ENCODE measurements at places on chromosomes 13 and 19.
A peak's percentile ranks its signal among the peaks of the same experiment; 100 is the strongest.

DNA sequence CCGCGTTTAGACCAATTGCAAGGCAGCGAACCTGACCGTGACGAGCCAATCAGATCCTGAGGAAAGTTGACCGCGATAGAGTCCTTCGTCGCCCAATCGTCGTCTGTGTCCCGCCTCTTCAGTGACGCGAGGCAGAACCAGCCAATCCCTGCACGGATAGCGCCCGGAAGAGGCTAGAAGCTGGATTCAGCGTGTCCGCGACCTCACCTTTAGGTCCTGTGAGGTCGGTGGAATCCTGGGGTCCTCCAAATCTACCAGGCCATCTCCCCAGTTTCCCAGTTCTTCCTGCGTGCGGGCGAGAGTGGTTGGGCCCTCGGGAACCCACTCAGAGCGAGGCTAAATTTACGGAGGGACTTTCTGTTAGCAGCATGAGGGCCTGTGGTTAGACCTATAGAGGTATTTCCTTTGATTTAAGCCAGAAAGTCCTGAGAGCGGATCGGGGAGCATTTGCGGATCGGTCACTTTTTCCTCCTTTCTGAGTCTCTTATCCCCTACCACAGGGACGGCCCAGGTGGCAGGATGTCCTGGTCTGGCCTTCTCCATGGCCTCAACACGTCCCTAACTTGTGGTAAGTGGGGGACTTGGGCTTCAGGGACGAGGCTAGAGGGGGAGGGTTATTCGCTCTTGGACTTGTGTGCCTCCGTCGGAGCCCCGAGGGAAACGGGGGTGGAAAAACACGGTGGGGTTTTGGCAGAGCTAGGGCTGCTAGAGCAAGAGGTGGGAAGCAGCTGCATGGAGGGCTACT, at the start of gene MRPS12:
Gene MRPS12, plus strand, starts transcription at position 169 of the 745 bp plus-strand sequence. Its CDS starts 351 bp downstream, at position 520.
- DNase-seq, result peak; percentile 100
- no peaks in the 10 kb centered on the region for H3K27me3 ChIP-seq
- H3K36me3 ChIP-seq, result peaks cover 10% of the 10 kb centered on the region
- peak within 1 kb of the TSS; percentile 88 for H3K27ac ChIP-seq

DNA sequence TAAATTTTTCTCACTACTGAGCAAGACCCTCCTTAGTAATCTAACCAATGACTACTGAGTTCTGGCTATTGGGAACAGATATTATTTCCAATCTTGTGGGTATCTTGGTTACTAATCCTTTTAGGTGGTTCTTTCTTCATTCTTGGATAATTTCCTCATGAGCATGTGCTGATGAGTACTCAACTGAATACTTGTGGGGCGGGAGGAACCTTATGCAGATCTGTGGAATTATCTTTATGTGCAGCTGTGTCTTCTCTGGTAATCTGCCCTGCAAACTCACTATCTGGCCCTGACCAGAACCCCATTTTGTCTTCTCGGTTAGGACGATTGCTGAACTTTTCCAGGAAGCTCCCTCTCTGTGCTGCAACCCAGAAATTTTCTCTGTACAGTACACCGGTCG, 89.7 kb upstream of the TRPC4 start:
- DNase-seq, result no peak
- no peaks in the 10 kb centered on the region for H3K36me3 ChIP-seq
- H3K27ac ChIP-seq, result no peak overlapping the region
- H3K4me3 ChIP-seq, result no peak overlapping the region
- no peaks in the 10 kb centered on the region for H3K4me1 ChIP-seq

DNA sequence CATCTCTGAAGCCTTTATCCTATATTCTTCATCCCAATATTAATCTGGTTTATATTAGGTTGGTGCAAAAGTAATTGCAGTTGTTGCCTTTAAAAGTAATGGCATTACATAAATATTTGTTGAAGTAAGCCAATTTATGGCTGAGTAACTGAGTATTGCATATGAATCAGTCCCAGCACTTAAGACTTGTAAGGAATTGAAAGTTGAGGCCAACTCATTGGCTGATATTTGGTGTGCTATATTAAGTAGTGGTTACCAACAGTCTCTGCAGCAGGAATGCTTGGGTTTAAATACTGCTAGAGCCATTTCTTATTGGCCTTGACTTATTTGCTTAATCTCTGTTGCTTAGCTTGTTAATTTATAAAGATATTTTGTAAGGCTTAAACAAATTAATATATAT, 460.7 kb downstream of the GPC6 start:
- no peak for DNase-seq
- H3K4me3 ChIP-seq, result no peak overlapping the region
- H3K4me1 ChIP-seq, result peaks cover 5% of the 10 kb centered on the region
- H3K36me3 ChIP-seq, result no peaks in the 10 kb centered on the region
- no peaks in the 10 kb centered on the region for H3K27me3 ChIP-seq

DNA sequence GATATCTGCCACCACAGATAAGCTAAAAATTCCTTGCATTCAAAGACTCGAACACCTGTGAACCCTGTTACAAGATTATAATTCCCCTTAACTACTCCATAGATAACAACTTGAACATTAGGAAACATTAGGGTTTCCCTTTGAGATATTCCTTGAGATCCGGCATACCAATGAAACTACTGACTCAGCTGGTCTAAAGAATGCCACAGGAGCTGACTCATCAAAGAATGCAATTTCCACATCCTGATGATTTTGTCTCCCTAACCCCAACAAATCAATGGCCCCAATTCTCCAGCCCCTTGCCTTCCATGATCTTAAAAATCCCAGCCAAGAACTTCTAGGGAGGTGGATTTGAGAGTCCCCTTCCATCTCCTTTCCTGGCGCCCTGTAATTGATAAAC, 35.6 kb upstream of the ZNF599 start:
- no peak for DNase-seq
- no peaks in the 10 kb centered on the region for H3K36me3 ChIP-seq
- H3K27ac ChIP-seq, result no peak overlapping the region
- H3K4me3 ChIP-seq, result no peak overlapping the region

DNA sequence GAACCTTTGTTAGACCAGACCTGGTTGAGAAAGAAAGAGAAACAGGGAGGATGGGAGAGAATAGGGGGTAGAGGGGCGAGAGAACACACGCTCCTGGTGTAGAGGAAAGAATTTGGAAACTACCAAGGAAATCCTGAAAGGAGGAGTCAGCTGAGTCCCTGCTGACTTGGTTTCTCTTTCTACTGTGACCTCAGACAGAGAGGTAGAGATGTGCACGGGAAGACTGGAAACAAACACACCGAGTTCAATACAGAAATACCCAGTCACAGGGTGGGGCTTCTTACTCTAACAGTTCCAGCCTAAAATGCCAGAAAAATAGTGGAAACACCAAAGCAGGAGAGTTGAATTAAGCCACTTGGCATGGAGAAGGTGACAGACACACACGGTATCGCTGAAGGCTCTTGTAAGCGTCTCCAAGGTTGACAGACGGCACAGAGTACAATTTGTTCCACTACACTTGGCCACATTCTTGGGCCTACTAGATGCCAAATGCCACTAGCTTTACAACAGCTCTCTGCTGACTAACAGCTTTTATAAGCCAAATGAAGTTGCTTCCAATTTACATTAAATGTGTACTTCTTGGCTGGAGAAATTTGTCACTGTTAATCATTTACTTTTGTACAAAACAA, 28.1 kb downstream of the LATS2 start:
- H3K36me3 ChIP-seq, result no peaks in the 10 kb centered on the region
- peak overlapping the region; percentile 39 for H3K27ac ChIP-seq
- H3K4me1 ChIP-seq, result peaks cover 33% of the 10 kb centered on the region
- DNase-seq, result no peak
- no peak overlapping the region for H3K4me3 ChIP-seq

GRCh38 chr13:74080762-74081161, 53.4 kb downstream of the KLF12 start:
- H3K4me1 ChIP-seq, result 0 out of 2 replicates have a peak, but pooled peaks cover 5% of the 10 kb centered on the region
- no peaks in the 10 kb centered on the region for H3K27me3 ChIP-seq
- no peak overlapping the region for H3K27ac ChIP-seq

- no peak for DNase-seq
- H3K27ac ChIP-seq, result no peak overlapping the region
- H3K4me3 ChIP-seq, result no peak overlapping the region
- no peaks in the 10 kb centered on the region for H3K36me3 ChIP-seq
- no peaks in the 10 kb centered on the region for H3K27me3 ChIP-seq
These were observed 188.1 kb downstream of the RFC3 start for GRCh38 chr13:34006011-34006410.

DNA sequence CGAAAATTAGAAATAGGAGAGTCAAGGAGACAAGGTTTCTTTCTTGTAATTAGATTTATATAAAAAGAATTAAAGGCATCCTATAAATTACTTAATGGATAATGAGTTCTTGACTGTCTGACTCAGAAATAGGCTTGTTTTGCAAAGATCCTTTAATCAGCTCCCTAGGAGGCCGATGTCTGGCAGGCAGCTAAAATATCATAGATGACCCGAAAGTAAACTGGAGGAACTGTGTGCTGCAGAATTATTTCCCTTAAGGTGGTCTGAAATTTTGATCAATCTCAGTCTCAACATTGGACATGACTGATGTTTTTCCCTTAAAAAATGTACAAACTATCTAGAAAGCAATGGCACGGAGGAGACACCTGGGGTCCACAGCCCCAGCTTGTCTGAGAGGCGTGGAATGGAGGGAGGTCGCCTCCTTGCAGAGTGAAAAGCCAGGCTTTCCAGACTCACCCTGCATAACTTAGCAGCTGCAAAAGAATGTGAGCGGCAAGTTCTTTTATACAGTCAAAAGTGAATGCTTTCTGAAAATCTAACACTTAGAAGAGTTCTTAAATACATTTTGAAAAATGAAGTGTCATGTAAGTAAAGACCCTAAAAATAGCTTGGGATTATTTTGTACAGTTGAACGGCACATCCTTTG, 44.8 kb downstream of the MBNL2 start:
- peak overlapping the region; percentile 90 for H3K27ac ChIP-seq
- H3K4me3 ChIP-seq, result no peak overlapping the region
- peaks cover 29% of the 10 kb centered on the region for H3K4me1 ChIP-seq
- H3K36me3 ChIP-seq, result no peaks in the 10 kb centered on the region

- peak overlapping the region; percentile 70 for H3K4me3 ChIP-seq
- H3K36me3 ChIP-seq, result peaks cover 23% of the 10 kb centered on the region
- H3K27ac ChIP-seq, result peak overlapping the region; percentile 94
These were observed 739 bp upstream of the ILF3 start for GRCh38 chr19:10653482-10653731.

DNA sequence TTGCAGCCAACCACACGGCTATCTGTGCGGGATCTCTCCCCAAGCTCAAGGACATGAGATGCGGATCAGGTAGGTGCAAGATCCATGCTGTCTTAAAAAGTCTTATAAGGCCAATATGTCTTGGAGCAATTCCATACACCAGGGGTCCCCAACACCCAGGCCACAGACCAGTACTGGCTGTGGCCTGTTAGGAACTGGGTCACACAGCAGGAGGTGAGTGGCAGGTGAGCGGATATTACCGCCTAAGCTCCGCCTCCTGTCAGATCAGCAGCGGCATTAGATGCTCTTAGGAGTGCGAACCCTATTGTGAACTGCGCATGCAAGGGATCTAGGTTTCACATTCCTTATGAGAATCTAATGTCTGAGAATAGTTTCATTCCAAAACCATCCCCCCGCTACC, 68.8 kb upstream of the ZNF599 start:
- H3K27ac ChIP-seq, result no peak overlapping the region
- H3K36me3 ChIP-seq, result no peaks in the 10 kb centered on the region
- no peak overlapping the region for H3K4me3 ChIP-seq
- peak; percentile 67 for DNase-seq

DNA sequence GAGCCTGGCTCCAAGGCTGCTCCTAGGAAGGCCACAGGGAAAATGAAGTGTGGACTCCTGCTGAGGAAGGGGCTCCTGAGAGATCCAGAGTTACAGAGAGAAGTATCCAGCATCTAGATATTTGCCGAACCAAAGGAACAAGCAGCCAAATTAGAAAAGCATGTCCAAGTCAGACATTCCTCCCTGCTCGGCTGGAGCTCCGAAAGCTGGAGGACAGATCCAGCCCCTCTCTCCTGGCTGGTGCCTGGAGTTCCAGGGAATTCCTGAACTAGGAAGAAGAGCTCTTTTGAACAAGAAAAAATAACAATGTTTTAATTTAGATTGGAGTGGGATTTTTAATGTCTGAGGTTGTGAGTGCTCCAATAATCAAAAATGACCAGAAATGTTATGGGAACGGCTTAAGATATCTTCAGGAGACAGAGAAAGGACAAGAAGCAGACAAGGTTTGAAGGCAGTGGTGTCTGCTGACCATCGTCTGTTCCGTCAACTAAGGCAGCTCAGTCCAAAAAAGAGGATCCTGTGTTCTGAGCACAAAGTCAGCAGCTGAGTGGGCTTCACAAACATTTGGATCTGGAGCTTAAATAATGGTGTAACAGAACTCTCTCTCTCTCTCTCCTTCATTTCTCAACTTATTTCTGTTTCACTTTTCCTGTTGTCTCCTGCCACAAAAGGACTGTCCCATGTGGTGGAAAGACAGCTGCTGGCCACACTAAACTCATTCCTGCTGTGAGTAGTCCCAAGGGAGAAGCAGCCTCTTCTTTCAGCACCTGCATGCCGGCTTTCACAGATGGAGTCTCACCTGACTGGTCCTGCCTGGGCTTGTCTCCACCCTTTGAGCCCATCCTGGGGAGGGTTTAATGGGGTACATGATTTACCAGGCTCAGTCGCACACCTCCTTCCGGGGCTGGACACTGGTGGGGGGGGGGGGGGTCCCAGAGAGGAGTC, 31.5 kb upstream of the IRS2 start:
- no peaks in the 10 kb centered on the region for H3K36me3 ChIP-seq
- H3K27ac ChIP-seq, result no peak overlapping the region
- no peak for DNase-seq

- H3K27me3 ChIP-seq, result no peaks in the 10 kb centered on the region
- DNase-seq, result no peak
- H3K4me3 ChIP-seq, result no peak overlapping the region
These were observed 136.3 kb upstream of the SERP2 start for GRCh38 chr13:44237276-44237767.

GRCh38 chr19:45306040-45306439, 16.6 kb downstream of the CKM start:
- H3K4me1 ChIP-seq, result no peaks in the 10 kb centered on the region
- no peaks in the 10 kb centered on the region for H3K36me3 ChIP-seq
- no peak for DNase-seq
- H3K27ac ChIP-seq, result no peak overlapping the region
- H3K27me3 ChIP-seq, result peaks cover 23% of the 10 kb centered on the region
- H3K4me3 ChIP-seq, result no peak overlapping the region

DNA sequence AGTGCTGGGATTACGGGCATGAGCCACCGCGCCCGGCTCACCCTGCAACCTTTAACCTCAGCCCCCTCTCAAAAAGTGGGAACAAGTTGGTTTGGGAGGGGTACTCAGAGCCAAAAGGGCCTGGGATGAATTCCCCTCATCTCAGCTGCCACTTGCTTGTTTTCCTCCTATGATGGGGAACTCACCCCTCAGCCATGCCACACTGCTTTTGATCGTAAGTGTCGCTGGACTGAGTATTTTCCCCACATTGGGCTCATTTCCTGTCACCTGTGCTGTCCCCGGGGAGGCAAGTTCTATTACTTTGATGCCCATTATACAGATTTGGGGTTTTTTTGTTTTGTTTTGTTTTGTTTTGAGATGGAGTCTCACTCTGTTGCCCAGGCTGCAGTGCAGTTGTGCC, 6.5 kb downstream of the R3HDM4 start:
- no peaks in the 10 kb centered on the region for H3K36me3 ChIP-seq
- DNase-seq, result no peak
- H3K27me3 ChIP-seq, result no peaks in the 10 kb centered on the region
- peaks cover 5% of the 10 kb centered on the region for H3K4me1 ChIP-seq

Measured in GM23338 (cell line).